CD14-positive monocyte (primary cell): ENCODE measurements at places on chromosomes 11 and 22.

GRCh38 chr11:120819003-120819402 is 204.9 kb upstream of the TBCEL start:
- H3K27ac ChIP-seq = no peak overlapping the region
- no peak overlapping the region for H3K4me3 ChIP-seq
- H3K27me3 ChIP-seq = no peaks in the 10 kb centered on the region
- no peaks in the 10 kb centered on the region for H3K4me1 ChIP-seq
- DNase-seq = no peak
- H3K36me3 ChIP-seq = no peaks in the 10 kb centered on the region

DNA sequence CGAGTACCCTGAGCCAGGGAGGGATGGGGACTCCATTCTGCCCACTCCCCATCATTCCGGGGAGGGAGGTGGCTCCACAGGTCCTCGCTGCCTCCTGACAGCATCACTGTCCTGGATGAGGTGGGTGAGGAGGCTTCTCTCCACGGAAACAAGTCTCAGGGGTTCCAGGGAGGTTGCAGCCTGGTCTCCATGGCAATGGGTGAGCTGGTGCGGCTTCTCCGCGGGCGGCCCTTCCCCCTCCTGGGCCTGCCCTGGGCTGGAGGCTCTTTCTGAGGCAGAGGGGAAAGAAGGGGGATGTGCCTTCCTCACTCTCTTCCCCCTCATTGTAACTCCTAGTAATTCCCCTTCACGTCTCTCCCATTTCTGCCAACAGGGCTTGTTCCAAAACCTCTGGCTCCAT is 37.1 kb upstream of the PARVG start:
- H3K4me3 ChIP-seq = no peak overlapping the region
- H3K27me3 ChIP-seq = no peaks in the 10 kb centered on the region
- no peak overlapping the region for H3K27ac ChIP-seq
- no peaks in the 10 kb centered on the region for H3K4me1 ChIP-seq
- no peak for DNase-seq

- no peak overlapping the region for H3K27ac ChIP-seq
- no peaks in the 10 kb centered on the region for H3K4me1 ChIP-seq
- H3K4me3 ChIP-seq = no peak overlapping the region
- no peaks in the 10 kb centered on the region for H3K36me3 ChIP-seq
- H3K27me3 ChIP-seq = peaks cover 22% of the 10 kb centered on the region
Measured at GRCh38 chr11:32420937-32421901, 14.1 kb downstream of the WT1 start.

GRCh38 chr11:20964985-20965384 is 295.6 kb downstream of the NELL1 start:
- H3K4me1 ChIP-seq = no peaks in the 10 kb centered on the region
- H3K27me3 ChIP-seq = no peaks in the 10 kb centered on the region
- no peaks in the 10 kb centered on the region for H3K36me3 ChIP-seq
- no peak overlapping the region for H3K27ac ChIP-seq
- DNase-seq = no peak

- no peaks in the 10 kb centered on the region for H3K36me3 ChIP-seq
- H3K4me1 ChIP-seq = no peaks in the 10 kb centered on the region
- no peak for DNase-seq
- no peak overlapping the region for H3K27ac ChIP-seq
- no peak overlapping the region for H3K4me3 ChIP-seq
- no peaks in the 10 kb centered on the region for H3K27me3 ChIP-seq
Measured at GRCh38 chr11:112836256-112836602, 125.0 kb upstream of the NCAM1 start.

- H3K27me3 ChIP-seq = no peaks in the 10 kb centered on the region
- peaks cover 9% of the 10 kb centered on the region for H3K36me3 ChIP-seq
- H3K4me3 ChIP-seq = no peak overlapping the region
- DNase-seq = no peak
Measured at GRCh38 chr11:9888938-9889337, 225.1 kb downstream of the SWAP70 start.

DNA sequence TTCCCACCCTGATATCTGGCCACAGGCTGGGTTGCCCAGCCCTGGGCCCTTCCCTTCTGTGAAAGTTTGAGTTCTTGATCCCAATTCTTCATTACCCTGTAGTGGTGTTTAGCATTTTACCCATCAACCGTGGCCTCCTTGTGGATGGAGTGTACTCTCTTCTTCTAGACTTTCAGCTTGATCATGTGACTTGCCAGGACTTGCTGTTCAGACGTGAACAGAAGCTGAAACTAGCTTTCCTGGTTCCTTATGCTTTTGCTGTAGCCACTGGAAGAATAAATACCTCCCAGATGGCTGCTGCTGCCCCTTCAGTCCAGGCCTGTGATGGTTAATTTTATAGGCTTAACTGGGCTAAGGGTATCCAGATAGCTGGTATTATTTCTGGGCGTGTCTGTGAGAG is 32.7 kb upstream of the DAGLA start:
- H3K27ac ChIP-seq = no peak overlapping the region
- no peaks in the 10 kb centered on the region for H3K27me3 ChIP-seq
- H3K4me1 ChIP-seq = no peaks in the 10 kb centered on the region
- H3K4me3 ChIP-seq = no peak overlapping the region

DNA sequence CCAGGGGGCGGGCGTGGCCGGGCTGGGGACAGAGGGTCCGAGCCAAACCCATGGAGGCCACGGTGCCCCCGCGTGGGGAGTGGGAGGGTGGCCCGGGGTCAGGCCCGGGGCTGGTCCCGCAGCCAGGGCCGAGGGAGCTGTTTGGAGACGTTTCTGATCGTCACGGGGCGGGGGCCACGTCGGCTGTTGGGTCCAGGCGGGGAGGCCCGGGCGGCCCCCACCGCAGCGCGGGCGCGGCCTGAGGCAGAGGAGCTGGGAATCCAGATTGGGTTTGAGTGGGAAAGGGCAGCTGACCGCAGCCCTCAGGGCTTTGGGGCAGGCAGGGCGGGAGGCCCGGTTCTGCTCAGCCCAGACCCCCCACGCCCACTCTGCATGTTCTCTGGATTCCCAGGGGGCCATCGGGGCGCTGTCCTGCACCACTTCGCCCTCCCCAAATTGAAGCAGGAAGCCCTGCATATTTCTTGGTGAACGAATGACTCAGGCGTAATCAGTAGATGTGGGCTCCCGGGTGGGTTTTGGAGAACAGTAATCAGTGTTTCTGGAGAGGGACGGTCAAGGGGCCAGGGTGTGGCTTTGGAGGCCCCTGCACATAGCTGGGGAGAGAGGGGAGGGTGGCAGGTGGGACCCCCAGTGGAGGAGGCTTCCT is 583 bp downstream of the MRPL23 start:
- no peak for DNase-seq
- no peaks in the 10 kb centered on the region for H3K27me3 ChIP-seq
- no peaks in the 10 kb centered on the region for H3K36me3 ChIP-seq
- H3K4me3 ChIP-seq = no peak overlapping the region

DNA sequence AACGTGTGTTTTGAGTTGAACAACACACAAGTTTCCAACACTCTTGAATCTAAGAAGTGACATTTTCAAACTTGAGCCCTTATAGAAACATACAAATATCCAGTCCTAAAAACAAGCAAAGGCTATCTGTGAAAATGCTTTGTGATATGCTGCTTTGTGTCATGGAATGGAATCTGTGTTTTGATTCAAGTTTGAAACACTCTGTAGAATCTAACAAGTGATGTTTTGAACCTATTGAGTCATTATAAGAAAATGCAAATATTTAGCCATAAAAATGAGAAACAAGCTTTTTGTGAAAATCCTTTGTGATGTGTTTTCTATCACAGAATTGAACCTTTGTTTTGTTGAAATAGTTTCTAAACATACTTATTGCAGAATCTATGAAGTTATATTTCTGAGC is 105.7 kb upstream of the VPREB1 start:
- peaks cover 5% of the 10 kb centered on the region for H3K27me3 ChIP-seq
- no peaks in the 10 kb centered on the region for H3K4me1 ChIP-seq
- no peaks in the 10 kb centered on the region for H3K36me3 ChIP-seq
- H3K27ac ChIP-seq = no peak overlapping the region

GRCh38 chr22:32206774-32207758 is 2.2 kb upstream of the RFPL2 start:
- DNase-seq = peak; percentile 49
- H3K4me1 ChIP-seq = peaks cover 62% of the 10 kb centered on the region

- DNase-seq = no peak
- no peaks in the 10 kb centered on the region for H3K36me3 ChIP-seq
- H3K27me3 ChIP-seq = no peaks in the 10 kb centered on the region
- H3K4me1 ChIP-seq = no peaks in the 10 kb centered on the region
Measured at GRCh38 chr11:87198266-87198881, 160.6 kb downstream of the TMEM135 start.

- H3K27me3 ChIP-seq = no peaks in the 10 kb centered on the region
- peak within 1 kb of the TSS; percentile 73 for H3K27ac ChIP-seq
- H3K4me1 ChIP-seq = peaks cover 12% of the 10 kb centered on the region
- peak within 1 kb of the TSS; percentile 74 for H3K4me3 ChIP-seq
- peak; percentile 38 for DNase-seq
- no peaks in the 10 kb centered on the region for H3K36me3 ChIP-seq
Measured at GRCh38 chr11:95923728-95924413, at the start of gene MTMR2. MTMR2 (minus strand) TSS chr11:95924107; CDS start chr11:95923954, 153 bp downstream.

GRCh38 chr11:119361056-119361787 is 14.7 kb upstream of the MFRP start:
- H3K4me3 ChIP-seq = no peak overlapping the region
- DNase-seq = no peak
- H3K27ac ChIP-seq = no peak overlapping the region
- peaks cover 7% of the 10 kb centered on the region for H3K4me1 ChIP-seq
- peaks cover 28% of the 10 kb centered on the region for H3K27me3 ChIP-seq

DNA sequence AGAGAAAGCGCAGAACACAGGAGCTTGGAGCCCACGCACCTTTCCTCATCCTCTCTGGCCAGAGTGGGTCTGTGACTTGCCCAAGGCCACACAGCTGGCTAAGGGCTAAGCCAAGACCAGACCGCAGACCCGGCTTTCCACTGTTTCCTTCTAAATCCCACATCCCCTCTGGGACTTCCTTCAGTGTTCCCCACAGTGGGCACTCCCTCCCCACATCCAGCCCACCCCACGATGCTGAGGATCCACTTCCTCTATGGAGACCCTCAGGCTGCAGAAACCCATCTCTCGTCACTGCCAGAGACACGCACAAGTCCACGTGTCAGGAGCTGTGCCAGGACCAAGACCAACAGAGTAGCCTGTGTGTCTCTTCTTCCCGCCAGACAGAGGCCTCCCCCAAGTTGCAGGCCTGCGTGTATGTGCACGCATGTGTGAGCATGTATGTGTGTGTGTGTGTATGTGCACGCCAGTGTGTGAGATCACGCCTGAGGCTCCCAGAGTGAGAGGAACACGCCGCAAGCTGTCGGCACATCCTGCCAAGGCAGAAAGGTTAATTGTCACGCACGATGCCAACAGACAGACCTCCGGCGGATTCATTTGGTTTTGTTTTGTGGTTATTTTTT is 21.6 kb downstream of the PDGFB start:
- H3K4me1 ChIP-seq = no peaks in the 10 kb centered on the region
- no peaks in the 10 kb centered on the region for H3K27me3 ChIP-seq
- no peaks in the 10 kb centered on the region for H3K36me3 ChIP-seq
- DNase-seq = peak; percentile 33
- no peak overlapping the region for H3K4me3 ChIP-seq

DNA sequence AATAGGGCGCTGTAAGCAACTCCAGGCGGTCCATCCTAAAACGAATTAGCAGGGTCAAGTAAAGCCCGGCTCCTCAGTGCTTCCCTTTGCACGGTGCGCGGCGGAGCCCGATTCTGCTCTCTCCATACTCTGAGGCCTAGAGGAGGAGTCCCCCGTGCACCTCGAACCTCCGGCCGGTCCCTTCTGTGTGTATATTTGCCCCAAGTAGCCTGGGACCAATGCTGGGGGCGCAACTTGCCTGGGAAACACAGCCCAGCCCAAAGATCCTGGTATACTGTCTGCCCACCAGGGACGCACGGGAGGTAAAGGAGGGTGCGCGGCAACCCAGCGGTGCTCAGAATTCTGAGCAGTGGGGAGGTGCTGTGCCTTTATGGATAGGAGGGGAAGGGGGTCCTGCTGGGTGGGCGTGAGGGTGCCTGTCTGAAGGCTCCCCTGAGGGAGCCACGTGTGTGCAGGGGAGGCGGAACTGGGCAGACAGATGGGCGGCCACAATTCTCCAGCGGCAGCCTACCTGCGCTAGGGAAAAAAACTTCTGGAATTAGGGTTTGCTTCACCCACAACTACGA is 4.8 kb upstream of the TBX1 start:
- DNase-seq = no peak
- no peak overlapping the region for H3K4me3 ChIP-seq
- no peaks in the 10 kb centered on the region for H3K36me3 ChIP-seq
- H3K4me1 ChIP-seq = peaks cover 18% of the 10 kb centered on the region

DNA sequence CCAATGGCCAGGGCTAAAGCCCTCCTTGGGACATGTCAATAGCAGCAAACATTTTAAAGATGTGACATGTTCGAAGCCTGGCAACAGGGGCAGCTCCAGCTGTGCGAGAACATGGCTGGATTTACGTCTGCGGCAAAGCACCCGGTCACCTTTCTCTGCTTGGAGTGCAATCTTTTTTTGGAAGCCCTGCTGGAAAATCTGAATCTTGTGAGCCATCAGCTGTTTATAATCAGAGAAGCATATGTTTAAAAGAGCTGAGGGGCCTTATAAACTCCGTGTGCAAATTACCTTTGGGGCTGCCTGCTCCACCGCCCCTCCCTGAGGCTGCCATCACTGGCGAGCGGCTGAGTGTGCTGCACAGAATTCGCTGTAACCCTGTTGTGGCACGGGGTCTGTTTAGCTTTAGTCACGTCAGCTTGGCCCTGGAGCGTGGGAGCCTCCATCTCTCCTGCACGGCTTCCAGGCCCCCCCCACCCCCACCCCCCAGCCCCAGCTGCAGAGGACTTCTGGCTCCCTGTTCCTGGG is 9.0 kb upstream of the KCNQ1OT1 start:
- no peaks in the 10 kb centered on the region for H3K27me3 ChIP-seq
- no peak overlapping the region for H3K27ac ChIP-seq
- DNase-seq = no peak
- no peaks in the 10 kb centered on the region for H3K4me1 ChIP-seq
- H3K4me3 ChIP-seq = no peak overlapping the region

- no peak overlapping the region for H3K4me3 ChIP-seq
- no peak overlapping the region for H3K27ac ChIP-seq
- no peaks in the 10 kb centered on the region for H3K27me3 ChIP-seq
- peaks cover 30% of the 10 kb centered on the region for H3K36me3 ChIP-seq
- no peak for DNase-seq
Measured at GRCh38 chr22:44108076-44108475, 72.6 kb upstream of the PARVG start.

DNA sequence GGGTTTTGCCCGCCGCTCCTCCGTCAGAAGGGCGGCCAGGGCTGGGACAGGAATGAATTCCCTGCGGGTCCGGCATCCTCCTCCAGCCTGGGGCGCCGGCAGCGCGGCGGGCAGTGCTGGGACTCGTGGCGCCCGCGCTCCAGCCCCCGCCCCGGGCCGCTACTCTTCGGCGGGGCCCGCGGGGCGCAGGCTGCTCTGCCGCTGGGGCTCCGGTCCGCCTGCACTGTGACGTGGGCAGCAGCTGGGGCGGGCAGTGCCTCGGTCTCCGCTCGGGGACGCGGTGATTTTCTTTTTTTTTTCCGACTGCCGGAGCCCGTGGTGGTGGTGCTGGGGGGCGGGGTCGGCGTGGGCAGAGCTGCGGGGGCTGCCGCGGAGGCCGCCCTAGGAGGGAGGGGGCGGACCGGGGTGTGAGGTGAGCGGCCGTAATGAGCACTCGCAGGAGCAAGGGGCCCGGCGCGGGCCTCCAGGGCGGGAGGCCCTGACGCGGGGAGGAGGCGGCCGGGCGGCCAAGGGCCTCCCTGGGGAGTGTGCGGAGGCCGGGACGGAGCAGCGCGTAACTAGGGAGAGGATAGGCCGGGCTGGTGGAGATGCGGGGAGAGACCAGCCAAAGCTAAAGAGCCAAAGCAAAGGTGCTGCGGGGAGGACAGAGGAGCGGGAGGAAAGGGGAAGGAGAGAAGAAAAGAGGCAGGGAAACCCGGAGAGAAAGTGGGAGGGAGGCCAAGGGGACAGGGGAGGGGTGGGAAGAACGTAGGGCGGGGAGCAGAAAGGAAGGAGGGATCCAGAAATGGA is 73.3 kb upstream of the ZBED5 start:
- peaks cover 15% of the 10 kb centered on the region for H3K4me1 ChIP-seq
- H3K4me3 ChIP-seq = peak overlapping the region; percentile 78
- DNase-seq = peak; percentile 29
- peaks cover 69% of the 10 kb centered on the region for H3K27me3 ChIP-seq
- peak overlapping the region; percentile 24 for H3K27ac ChIP-seq
